ENCODE measurements at places on chromosomes 6 and 20.
A peak's percentile ranks its signal among the peaks of the same experiment; 100 is the strongest.

DNA sequence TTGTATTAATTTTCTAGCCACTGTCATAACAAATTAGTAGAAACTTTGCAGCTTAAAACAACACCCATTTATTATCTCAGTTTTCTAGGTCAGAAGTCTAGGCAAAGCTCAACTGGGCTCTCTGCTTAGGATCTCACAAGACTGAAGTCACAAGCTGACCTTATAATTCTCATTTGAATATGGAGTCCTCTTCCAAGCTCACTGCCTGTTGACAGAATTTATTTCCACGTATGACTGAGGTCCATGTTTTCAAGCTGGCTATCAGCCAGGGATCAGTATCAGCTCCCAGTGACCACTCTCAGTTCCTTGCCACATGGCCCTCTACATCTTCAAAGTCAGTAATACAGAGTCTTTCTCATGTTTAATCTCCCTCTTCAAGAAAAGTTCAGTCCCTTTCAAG lies 11.7 kb upstream of the HLA-DQB2 start:
- H3K27ac ChIP-seq, result no peak overlapping the region
- ATAC-seq, result no peak
- H3K27me3 ChIP-seq, result no peaks in the 10 kb centered on the region
- H3K4me1 ChIP-seq, result peaks cover 11% of the 10 kb centered on the region
- H3K4me3 ChIP-seq, result no peak overlapping the region

- H3K36me3 ChIP-seq, result peaks cover 47% of the 10 kb centered on the region
- no peak for ATAC-seq
- peaks cover 59% of the 10 kb centered on the region for H3K4me1 ChIP-seq
- peak overlapping the region; percentile 85 for H3K4me3 ChIP-seq
- H3K27me3 ChIP-seq, result no peaks in the 10 kb centered on the region
Observed at GRCh38 chr6:32188381-32189068, 1.5 kb downstream of the PBX2 start.

DNA sequence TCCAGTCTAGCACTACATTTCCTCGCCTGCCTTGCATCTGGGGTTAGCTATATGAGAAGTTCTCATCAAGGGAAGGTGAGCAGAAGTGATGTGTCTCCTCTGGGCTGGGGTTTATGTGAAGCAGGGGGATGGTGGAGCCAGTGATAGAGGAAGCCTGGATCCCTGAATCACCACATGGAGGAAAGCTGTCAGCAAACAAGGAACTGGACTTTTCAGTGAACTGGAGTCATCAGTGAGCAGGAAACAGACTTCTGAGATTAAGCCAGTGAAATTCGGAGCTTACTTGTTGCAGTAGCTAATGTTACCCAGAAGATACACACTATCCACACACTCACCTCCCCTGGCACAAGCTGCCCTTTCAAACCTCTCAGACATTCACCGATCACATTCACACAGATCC lies 13.4 kb upstream of the TOX2 start:
- H3K36me3 ChIP-seq, result no peaks in the 10 kb centered on the region
- no peaks in the 10 kb centered on the region for H3K4me1 ChIP-seq
- peaks cover 7% of the 10 kb centered on the region for H3K27me3 ChIP-seq
- H3K27ac ChIP-seq, result no peak overlapping the region

- H3K4me3 ChIP-seq, result no peak overlapping the region
- H3K36me3 ChIP-seq, result no peaks in the 10 kb centered on the region
- H3K4me1 ChIP-seq, result peaks cover 9% of the 10 kb centered on the region
- H3K27ac ChIP-seq, result no peak overlapping the region
Observed at GRCh38 chr6:31293343-31293742, 21.5 kb upstream of the HLA-C start.

DNA sequence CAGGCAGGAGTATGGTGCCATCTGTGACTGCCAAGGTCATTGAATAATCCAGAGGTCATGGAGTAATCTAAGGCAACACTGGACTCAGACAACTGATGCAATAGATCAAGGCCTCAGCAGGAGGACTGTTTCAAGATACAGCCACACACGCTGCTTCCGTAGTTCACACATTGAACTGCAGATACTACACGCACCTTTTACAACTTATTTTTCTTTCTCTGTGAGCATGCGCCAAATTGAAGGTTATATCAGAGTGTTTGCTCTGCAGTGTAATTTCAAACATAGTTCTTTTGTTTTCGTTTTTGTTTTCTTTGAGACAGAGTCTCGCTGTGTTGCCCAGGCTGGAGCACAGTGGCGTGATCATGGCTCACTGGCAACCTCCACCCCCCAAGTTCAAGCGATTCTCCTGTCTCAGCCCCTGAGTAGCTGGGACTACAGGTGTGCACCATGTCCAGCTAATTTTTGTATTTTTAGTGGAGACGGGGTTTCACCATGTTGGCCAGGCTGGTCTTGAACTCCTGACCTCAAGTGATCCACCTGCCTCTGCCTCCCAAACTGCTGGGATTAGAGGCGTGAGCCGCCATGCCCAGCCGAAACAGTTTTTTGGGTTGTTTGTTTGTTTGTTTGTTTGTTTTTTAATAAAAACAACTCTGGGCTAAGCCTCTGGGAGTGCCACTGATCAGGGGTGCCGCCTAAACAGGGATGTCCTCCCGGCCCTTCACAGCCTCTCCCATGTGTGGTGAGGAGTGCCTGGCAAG lies 96.6 kb upstream of the NAA20 start:
- H3K27me3 ChIP-seq, result no peaks in the 10 kb centered on the region
- H3K36me3 ChIP-seq, result no peaks in the 10 kb centered on the region
- no peak for ATAC-seq
- peaks cover 27% of the 10 kb centered on the region for H3K4me1 ChIP-seq
- no peak overlapping the region for H3K4me3 ChIP-seq

Measured in stimulated activated memory B cell treated with anti-CD40 and anti-IgM and Interleukin-4, amounts not matched to agents 10 μg/mL and 1 μg/mL and 100 μg/mL, for 72 hours (primary cell).